AG09309 (cell line): ENCODE measurements at places on chromosomes 7 and 10.

DNA sequence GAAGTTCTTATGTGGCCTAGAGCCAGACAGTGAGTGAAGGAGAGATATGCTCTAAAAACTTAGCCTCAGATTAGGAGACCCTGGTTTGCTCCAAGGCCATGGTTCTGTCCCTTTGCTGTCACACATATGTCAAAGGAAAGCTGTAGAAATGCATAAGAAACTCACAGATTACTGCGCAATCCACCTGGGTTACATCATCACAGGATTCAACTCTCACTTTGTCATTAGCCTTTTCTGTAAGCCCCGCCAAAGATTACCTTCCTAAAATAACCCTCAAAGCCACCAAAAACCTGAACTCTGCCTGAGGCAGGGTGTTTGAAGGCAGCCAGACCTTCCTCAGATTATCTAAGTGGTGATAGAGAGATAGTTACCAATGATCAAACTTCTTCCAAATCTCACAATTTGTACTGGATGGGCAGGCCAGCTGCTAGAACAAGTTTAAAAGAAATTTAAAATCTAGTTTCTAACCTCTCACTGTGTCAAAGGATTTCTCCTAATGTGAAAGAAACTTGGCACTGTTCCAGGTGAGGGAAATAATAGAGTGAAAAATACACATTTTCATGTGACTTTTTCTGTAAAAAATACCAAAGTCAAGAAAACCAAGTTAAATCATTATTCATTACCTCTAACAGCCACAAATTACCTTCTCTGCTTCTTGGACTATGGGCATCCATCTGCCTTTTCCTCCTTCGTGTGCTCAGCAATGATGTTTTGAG lies 567.2 kb downstream of the SUGCT start:
- DNase-seq: no peak

DNA sequence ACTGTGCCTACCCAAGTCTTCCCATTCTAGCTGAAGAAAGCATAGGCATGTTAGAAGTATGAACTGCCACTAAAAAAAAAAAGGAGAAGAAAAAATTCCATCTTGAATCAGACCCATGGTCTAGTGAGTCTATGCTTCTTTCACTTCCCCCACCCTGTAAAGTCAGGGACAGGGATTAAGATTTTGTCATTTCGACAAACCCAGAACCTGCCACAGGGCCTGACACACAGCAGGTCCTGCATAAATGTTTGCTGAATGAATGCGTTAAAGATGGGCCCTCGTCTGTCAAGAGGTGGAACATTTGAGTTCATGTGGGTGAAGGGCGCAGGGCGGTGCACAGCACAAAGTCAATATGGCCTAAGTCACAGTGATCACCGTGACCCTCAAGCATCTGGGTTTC lies 4.9 kb downstream of the HIPK2 start:
- no peak for DNase-seq

- no peak for DNase-seq
These were observed 21.1 kb downstream of the SCART1 start for GRCh38 chr10:133474665-133475424.

- DNase-seq: no peak
These were observed 9.9 kb downstream of the CLDN12 start for GRCh38 chr7:90413185-90413528.
